Peyer's patch (tissue), 4 donors: ENCODE measurements at places on chromosomes 4 and X. TPM values are rescaled to one million over a fixed set of nuclear protein-coding genes. Genes with fewer than 3 reads are reported as not detected.

CSAG2 gene
- total RNA-seq = not detected

SSX4 gene
- not detected for total RNA-seq

UGT2A1 gene
- not detected for total RNA-seq

DNA sequence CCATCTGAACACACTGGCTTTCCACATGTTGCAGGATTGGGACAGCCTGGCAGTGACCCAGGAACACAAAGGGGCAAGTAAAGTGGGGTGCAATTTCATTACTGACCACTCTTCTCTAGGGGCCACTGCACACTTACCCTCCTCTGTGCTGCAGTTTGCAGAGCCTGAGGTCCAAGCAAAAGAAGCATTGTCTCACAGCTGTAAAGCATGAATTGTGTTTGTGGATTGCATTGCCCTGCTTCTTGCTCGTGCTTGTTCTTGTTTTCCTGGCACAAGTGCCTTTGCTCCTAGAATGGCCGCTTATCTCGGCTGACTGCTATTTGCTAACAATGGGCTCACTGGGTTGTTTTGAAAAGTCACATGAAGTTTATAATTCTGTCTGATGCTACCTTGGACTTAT, 209.1 kb upstream of the JADE1 start:
- DNase-seq = no peak

GRCh38 chr4:160350944-160351343, 1248.1 kb downstream of the RAPGEF2 start:
- DNase-seq = no peak

DNA sequence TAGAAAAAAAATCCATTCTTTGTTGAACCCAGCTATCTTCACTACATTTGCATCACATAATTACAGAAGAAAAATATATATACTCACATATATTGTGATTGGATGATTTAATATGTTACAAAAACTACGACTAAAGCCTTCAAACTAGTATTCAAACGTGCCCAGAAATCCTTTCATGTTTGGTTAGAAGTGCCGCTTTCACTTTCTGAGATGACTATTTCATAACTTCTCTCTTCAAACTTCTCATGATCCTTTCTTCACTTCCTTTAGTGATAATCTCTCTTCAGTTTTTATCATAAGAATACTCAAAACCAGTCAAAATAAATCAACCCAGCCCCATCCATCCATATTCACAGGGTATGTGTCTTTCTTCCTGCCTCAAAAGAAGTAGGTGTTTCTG, 50.8 kb upstream of the NAF1 start:
- no peak for DNase-seq

- no peak for DNase-seq
Observed at GRCh38 chr4:153137677-153138630, 66.3 kb upstream of the TRIM2 start.

DNA sequence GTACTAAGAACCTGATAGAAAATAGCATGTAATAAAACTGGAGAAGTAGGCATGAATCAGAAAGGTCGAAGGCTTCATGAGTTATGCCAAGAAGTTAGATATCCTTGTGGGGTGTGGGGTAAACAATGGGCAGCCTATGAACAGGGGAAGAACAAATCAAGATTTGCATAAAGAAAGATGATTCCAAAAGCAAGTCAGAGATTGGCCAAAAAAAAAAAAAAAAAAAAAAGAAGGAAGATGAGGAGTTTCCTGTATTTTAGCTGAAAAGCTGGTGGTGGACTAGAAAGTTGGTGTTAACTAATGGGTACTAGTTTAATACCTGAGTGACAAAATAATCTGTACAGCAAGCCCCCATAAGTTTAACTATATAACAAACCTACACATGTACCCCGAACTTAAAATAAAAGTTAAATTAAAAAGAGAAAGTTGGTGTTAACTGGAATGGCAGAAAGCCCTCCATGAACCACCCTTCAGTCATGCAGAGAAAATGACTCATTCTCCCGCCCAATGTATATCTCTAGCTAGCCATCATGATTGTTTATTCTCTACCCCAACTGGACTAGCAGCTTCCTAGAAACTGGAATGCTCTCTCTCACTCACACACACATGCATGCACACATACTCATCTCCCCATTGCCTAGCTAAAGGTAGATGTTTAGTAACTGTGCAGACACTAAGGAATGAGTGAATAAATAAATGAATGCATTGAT, 41.7 kb downstream of the ATP11C start:
- DNase-seq = no peak

DNA sequence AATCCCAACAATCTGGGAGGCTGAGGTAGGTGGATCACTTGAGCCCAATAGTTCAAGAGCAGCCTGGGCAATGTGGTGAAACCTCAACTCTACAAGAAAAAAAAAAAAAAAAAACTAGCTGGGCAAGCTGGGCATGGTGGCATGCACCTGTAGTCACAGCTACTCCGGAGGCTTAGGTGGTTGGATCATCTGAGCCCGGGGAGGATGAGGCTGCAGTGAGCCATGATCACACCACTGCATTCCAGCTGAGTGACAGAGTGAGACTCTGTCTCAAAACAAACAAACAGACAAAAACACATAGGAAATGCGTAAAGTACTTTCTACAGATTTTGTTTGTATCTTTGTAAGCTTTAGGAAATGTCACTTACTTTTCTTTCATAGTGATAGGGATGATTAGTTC, 307.2 kb upstream of the NR3C2 start:
- no peak for DNase-seq

- no peak for DNase-seq
Observed at GRCh38 chrX:426881-427280, 40.2 kb upstream of the PPP2R3B start.

DNA sequence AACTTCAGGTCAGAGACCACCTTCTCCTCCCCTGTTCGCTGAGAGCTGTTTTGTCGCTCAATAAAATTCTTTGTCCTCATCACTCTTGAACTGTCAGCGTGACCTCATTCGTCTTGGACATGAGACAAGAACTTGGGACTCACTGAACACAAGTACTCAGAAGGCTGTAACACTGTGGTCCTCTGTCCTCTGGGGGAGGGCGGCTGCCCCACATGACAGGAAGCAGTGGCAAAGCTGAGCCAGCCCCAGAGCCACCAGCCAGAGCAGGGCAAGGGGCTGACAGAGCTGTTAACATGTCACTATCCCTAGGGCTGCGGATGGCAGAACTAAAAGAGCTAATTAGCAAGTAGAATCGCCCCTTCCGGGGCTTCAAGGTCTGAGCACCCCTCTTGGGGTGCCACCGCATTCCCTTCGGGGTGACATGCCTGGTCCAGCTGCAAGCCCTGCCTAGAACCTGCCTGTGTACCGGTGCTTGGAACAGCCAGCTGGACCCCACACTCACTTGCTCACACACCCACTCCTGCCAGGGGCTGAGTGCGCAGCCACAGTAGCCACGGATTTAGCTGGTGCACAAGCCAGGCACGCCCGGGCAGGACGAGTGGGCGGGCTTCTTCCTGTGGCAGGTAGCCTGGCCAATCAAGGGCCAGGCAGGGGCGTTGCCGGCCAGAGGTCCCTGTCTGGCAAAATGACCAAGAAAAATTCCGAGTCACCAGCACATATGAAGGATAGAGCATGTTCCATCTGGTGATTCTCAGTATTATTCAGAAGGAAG, 648.6 kb upstream of the AGA start:
- DNase-seq = no peak
